ENCODE measurements at places on chromosomes 16 and 17.

GRCh38 chr17:29095439-29095838, 52.5 kb downstream of the PIPOX start:
- no peak for DNase-seq

- no peak for DNase-seq
Observed at GRCh38 chr16:68764862-68765261, 27.8 kb downstream of the CDH1 start.

- no peak for DNase-seq
Observed at GRCh38 chr17:76134911-76135809, 5.9 kb downstream of the FOXJ1 start.

GRCh38 chr17:42883802-42884558, 16.6 kb upstream of the G6PC1 start:
- no peak for DNase-seq

GRCh38 chr16:69397821-69398521, 12.2 kb upstream of the TERF2 start:
- DNase-seq, result no peak

- DNase-seq, result no peak
Observed at GRCh38 chr17:16512011-16512410, 20.0 kb upstream of the LRRC75A start.

DNA sequence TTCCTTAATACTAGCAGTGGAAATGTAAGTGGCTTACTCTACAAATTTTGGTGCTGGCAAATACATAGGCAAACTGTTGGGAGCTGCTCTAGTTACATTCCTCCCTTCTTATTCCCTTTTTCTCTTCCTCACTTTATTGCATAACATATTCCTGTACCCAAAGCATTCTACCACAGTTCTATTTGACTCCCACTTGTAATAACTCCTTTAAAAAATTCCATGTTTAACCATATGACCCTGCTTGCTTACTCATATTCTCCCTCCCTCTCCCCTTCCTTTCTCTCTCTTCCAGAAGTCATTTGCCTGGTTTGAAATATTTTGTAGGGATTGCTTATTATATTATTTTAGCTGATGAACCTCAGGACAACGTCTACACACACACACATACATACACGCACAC, 22.7 kb downstream of the NQO1 start:
- DNase-seq, result no peak

All from activated T-helper 1 cell treated with anti-CD3 and anti-CD28 coated beads, Interleukin-2, amount 50 U/mL, for 16 hours (primary cell).